AG04450 (cell line): ENCODE measurements at places on chromosomes 5 and 9. TPM values are rescaled to one million over a fixed set of nuclear protein-coding genes. Genes with fewer than 3 reads are reported as not detected.
A peak's percentile ranks its signal among the peaks of the same experiment; 100 is the strongest.

DNA sequence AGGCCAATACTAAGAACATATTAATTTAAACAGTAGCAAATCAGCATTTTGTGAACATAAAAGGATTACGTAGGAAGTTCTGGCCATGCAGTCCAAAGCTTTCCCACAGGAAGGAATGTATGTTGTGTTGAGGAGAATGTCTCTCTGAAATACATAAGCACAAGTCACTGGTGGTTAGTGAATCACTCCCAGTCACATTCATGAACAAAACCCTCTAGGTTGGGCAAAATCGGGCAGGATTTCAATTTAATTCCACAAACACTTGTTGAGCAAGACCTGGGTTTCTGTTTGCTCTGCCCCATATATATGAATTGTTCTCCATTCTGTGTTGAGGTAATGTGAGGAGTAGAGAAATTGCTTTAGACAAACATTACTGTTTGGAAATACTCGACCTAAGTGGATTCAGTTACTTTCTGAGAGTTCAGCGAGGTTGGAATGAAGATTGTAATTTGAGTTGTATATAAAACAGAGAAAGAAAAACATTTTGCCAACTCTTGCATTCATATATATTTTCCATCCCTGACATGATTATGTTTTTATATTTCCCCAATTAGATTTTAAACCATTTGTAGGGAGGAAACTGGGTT is 127.6 kb upstream of the RPS23 start:
- DNase-seq, result peak; percentile 95

DNA sequence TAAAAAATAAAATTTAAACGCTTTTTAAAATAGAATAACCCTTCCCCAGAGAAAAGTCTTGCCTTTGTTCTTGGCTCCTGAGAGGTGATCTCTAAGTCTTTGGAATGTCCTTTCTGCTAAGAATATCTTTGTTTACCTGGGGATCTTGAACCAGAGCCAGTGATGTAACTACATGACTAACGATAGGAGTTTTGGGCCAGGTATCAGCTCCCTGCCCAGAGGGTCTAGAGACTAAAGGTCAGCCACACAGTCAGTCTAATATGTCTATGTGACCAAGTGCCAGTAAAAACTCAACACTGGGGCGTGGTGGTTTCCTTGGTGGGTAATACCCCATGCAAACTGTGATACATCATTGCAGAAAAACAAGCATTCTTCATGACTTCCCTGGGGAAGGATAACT is 1351.9 kb upstream of the C9orf72 start:
- no peak for DNase-seq

- DNase-seq, result no peak
Observed at GRCh38 chr9:135478829-135479468, 633 bp upstream of the PPP1R26 start.

GABRG2 gene
- not detected in 2 replicates for polyA plus RNA-seq

SAXO1 gene
- 0.01 TPM in 1 of 2 replicates, not detected in the other for polyA plus RNA-seq

HTR1A gene
- polyA plus RNA-seq, result not detected in 2 replicates

GRCh38 chr5:168770036-168770498 is 190.9 kb upstream of the PANK3 start:
- DNase-seq, result no peak

TAF11L7 gene
- not detected in 2 replicates for polyA plus RNA-seq

ANKRD34B gene
- polyA plus RNA-seq, result not detected in 2 replicates

GRCh38 chr9:35366627-35367026 is 123.3 kb upstream of the RUSC2 start:
- DNase-seq, result no peak

MYORG gene
- 0.19 and 0.22 TPM in 2 replicates for polyA plus RNA-seq

SVEP1 gene
- 34.8 and 40.9 TPM in 2 replicates for polyA plus RNA-seq

FUT7 gene
- not detected in 2 replicates for polyA plus RNA-seq

FBXW5 gene
- 31.2 and 46.4 TPM in 2 replicates for polyA plus RNA-seq

GRCh38 chr5:172688349-172689217 is 47.5 kb downstream of the NEURL1B start:
- DNase-seq, result no peak

DNA sequence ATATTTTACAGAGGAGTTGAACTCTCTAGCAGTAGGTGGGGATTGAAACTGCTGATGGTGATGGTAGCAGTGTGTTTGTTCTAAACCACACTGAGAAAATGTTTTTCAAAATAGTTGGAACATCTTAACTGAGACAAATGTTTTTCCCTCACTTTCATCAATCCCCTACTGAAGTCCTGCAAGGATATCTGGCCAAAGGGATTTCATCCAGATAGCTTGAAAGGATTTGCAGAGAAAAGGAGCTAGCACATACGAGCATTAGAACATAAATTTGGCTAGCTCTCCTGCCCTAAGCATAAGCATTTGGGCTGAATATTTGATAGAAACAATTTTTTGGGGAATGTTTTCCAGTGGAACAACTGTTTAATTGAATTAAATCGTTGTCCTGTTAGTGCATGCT is 153.9 kb downstream of the CDH9 start:
- DNase-seq, result no peak

GRCh38 chr9:133390713-133391112 is 14.5 kb downstream of the STKLD1 start:
- DNase-seq, result no peak
